ENCODE measurements at places on chromosomes 11 and 22.

- no peak for DNase-seq
These were observed 422 bp downstream of the DENND6B start for GRCh38 chr22:50326225-50326955.

DNA sequence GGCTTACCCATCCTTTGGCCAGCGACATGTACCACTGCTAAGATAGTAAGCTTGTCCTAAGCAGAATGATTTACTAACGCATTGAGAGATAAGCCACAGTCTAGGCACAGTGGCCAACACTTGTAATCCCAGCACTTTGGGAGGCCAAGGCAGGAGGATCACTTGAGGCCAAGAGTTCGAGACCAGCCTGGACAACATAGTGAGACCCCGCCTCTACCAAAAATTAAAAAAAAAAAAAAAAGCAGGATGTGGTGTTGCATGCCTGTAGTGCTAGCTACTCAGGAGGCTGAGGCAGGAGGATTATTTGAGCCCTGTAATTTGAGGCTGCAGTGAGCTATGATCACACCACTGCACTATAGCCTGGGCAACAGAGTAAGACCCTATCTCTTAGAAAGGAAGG is 93.1 kb downstream of the HIPK3 start:
- DNase-seq = no peak

DNA sequence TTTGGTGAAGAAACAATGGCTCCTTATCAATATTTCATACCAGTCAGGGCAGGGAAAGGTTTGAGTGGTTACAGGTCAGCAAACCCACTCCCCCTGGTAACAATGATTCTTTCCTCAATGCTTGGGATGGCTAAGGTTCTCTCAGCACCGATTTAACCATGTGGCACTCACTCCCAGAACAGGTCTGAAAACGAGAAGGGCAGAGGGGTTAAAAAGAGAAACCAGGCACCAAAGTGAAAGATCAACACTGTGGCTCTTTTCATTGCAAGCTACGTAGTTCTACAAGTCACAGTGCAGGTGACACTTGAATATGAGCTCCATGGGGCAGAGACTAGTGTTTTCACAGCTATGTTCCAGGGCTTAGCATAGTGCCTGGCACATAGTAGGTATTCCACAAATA is 132.4 kb downstream of the PLEKHA7 start:
- DNase-seq = no peak

GRCh38 chr11:45391168-45391850 is 105.2 kb upstream of the SYT13 start:
- no peak for DNase-seq

GRCh38 chr11:18013790-18014507 is 1.1 kb upstream of the SERGEF start:
- DNase-seq = no peak

DNA sequence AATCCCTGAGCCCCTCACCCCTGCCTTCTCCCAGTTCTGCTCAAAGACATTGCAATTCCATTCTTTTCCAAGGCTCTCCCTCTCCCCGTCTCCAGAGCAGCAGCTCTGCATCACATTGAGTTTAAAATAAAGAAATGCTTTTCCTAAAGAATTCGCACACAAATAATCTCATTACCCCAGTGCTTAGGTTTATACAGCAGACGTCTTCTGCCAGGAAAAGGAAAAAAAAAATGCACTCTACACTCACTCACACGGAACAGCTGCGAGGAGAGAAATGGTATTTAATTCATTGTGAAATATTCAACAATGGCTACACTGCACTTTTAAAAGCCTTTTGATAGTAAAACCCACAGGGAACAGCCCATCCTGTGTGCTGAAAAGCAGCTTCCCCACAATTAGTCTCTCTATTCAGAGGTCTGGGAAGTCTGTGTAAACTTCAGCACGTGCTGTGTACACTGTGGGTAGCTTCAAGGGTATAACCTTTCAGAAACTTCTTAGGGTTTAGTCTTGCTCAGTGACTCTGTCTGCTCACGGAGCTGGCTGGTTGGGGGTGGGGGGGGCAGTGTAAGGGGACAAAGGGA is 42.8 kb downstream of the ETS1 start:
- peak; percentile 53 for DNase-seq

- DNase-seq = no peak
These were observed 81.1 kb downstream of the BMAL1 start for GRCh38 chr11:13358596-13359270.

DNA sequence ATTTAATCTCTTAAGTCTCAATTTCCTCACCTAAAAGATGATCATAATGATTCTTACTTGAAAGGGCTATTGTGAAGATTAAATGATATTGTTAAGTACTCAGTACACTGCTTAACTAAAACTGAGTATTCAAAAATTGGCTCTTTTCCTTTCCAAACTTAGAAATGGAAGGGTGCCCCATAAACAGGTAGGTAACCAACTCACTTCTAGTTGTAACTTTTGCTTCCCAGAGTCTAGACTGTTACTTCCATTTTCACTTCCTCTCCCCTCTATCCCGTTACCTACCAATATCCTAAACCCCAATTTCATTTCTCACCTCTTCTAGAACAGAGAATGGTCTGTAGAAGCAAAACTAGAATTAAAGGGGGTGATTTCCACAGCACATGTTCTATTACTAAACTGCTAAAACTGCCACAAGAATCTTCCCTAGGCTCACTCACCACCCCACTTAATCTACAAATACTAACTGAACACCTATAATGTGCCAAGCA is 50.0 kb downstream of the RRAS2 start:
- no peak for DNase-seq
